ENCODE measurements at places on chromosomes 16 and 17.

DNA sequence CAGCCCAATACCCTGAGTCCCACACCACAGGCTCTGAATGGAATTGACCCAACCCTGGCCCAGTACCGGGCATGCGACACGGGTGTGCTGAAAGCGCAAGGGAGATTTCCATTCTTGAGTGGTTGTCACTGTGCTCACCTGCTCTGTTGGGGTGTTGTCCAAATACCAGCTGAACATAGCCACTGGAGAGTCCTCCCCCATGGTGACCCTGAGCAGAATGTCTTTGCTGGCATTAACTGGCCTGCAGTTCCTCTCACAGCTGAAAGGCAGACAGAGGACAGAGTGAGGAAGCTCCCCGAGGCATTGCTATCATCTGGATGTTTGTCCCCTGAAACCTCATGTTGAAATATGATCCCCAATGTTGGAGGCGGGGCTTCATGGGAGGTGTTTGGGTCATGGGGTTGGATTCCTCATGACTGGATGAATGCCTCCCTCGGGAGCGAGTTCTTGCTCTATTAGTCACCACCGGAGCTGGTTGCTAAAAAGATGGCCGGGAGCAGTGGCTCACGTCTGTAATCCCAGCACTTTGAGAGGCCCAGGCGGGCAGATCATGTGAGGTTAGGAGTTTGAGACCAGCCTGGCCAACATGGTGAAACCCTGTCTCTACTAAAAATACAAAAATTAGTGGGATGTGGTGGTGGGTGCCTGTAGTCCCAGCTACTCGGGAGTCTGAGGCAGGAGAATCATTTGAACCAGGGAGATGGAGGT lies 57.3 kb upstream of the BCO1 start:
- no peak for DNase-seq

GRCh38 chr17:28908640-28909167 lies 5.8 kb upstream of the DHRS13 start:
- DNase-seq, result peak; percentile 52

- DNase-seq, result no peak
Measured at GRCh38 chr16:48044117-48044516, 111.7 kb downstream of the ABCC12 start.

DNA sequence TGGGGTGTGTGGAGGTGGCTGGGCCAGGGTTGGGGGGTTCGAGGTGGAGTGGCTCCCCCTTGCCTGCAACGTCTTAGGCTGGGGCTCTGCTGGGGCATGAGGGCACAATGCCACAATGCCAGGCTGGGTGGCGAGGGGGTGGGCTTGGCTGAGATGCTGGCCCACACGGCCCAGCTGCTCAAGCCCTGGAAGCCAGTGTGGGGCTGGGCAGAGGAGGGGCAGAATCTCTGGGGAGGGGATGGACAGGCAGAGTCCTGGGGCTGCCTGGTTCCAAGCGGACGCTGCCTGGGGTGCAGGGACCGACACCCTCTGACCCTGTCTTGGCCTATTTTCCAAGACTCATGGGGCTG lies 37.5 kb upstream of the SSTR5 start:
- DNase-seq, result no peak

DNA sequence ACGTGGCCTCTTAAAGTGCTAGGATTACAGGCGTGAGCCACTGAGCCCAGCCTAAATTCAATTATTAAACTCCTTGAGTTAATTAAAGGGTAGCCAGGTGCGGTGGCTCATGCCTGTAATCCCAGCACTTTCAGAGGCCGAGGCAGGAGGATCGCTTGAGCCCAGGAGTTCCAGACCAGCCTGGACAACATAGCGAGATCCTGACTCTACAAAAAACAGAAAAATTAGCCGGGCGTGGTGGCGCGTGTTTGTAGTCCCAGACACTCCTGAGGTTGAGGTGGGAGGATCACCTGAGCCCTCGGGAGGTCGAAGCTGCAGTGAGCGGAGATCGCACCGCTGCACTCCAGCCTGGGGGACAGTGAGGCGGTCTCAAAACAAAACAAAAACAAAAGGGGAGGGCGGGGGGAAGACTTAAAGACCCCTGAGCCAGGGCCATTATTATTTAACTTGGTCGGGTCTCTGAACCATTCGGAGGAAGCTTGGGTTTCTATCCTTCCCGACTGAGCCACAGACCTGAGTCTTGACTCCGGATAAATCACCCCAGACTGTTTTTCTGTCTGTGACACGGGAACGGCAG lies 19.5 kb downstream of the BCL7C start:
- DNase-seq, result no peak

DNA sequence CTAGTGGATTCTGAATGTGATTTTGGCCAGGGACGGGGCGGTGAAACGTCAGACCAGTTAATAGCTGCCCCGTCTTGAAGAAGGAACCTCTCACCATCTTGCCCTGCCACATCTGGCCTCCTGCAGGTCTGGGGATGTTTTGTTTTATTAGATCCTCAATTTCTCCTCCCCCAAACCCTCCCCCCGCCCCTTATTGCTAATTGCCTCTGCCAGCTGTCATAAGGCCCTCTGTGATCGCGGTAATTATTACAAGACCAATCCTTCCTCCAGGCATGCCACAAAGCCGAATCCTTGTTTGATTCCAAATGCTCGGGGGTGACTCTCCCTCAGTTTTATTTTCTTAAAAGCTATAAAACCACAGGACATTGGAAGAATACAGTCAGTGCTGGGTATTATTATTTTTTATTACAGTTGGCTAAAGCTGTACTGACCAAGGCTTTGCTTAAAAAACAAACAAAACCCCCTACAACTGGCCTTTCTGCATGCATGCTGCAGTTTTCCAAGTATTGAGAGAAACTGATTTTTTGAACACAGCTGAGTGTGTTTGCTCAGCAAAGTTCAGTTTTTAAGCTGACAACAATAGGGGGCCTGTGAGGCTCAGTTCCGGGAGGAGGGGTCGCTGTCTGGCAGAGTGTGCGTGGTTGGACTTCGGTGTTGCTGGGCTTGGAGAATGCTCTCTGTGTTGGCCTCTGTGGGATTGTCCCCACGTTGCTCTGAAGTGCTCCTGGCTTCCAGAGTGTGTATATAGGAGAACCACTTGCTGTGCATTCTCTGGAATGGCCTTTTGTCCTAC lies 1.7 kb downstream of the KSR1 start:
- no peak for DNase-seq

GRCh38 chr17:27793168-27793905 lies 7.0 kb downstream of the NOS2 start:
- DNase-seq, result no peak

DNA sequence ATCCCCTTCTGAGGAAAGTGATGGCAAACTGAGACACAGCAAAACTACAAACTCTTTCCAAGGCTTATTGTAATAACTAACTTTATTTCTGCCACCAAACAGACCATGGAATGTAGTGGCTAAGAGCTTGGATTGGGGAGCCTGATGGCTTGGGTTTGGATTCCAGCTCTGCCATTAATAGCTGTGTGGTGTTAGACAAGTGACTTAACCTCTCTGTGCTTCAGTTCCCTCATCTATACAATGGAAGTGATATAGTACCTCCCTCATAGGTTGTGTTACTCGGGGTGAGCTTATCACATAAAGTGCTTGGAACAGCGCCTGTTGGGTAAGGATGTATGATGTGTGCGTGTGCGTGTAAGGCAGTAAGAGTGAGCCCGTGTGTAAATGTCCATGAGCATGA lies 5.9 kb upstream of the RNF112 start:
- DNase-seq, result no peak

GRCh38 chr16:89122322-89122851 lies 28.7 kb downstream of the ACSF3 start:
- no peak for DNase-seq

GRCh38 chr16:78583441-78583840 lies 484.0 kb downstream of the WWOX start:
- DNase-seq, result no peak

DNA sequence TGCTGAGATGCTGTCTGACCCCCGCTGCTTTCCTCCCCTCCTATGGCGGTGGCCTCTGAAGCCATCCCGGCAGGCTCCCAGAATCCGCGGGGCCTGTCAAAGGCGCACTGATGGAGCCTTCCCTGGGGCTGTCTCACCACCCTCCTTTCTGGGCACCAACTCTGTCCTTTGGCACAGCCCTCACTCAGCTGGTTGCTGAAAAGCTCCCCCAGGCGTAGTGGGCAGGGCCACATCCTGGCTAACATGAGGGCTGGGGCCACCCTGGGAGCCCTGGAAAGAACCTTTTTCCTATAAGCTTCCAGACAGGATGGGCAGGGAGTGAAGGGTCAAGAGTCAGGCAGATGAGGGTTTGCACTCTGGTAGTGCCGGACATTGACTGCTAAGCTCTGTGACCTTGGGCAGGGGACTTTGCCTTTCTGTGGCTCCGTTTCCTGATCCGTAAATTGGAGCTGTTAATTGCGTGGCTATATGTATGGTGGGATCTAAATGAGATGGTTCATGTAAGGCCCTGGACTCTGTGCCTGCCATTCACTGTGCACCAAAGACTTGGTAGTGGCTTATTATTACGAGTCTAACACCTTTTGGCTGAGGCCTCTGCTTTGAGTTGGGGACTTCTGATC lies 27.6 kb upstream of the LASP1NB start:
- DNase-seq, result no peak

DNA sequence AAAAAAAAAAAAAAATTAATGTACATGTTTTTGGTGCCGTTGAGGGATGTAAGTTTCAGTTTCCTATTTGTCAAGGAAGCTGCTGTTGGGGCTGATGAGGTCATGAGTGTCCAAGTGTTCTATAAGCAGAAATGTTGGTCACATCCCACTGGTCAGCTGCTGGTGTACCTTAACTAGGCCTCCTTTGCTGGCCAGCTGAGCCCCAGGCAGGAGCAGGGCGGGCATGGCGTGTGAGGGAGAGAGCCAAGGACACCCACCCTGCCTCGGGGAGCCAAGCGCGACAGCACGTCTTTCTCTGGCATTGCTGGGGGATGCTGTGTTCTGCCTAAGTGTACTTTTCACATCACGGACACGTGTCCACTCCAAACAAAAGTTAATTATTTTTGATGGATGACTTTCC lies 108.1 kb upstream of the CDC42EP4 start:
- no peak for DNase-seq

DNA sequence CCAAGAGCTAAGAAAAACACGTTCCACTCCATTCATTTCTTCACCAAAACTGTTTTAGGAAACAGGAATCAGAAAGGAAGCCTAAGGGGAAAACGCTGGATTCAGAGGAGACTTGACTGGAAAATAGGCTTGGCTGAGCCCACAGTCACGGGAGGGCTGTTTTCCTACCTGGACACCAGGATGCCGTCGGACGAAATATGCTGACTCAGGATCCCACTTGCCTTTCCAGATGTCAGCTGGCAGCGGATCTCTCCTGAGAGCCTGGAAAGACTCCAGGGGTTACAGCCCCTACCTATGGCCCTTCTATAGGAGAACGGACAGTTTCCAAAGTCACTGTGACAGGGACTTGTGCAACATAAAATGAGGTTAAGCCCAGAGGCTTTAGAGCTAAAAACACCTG lies 245.1 kb downstream of the C16orf95 start:
- no peak for DNase-seq

DNA sequence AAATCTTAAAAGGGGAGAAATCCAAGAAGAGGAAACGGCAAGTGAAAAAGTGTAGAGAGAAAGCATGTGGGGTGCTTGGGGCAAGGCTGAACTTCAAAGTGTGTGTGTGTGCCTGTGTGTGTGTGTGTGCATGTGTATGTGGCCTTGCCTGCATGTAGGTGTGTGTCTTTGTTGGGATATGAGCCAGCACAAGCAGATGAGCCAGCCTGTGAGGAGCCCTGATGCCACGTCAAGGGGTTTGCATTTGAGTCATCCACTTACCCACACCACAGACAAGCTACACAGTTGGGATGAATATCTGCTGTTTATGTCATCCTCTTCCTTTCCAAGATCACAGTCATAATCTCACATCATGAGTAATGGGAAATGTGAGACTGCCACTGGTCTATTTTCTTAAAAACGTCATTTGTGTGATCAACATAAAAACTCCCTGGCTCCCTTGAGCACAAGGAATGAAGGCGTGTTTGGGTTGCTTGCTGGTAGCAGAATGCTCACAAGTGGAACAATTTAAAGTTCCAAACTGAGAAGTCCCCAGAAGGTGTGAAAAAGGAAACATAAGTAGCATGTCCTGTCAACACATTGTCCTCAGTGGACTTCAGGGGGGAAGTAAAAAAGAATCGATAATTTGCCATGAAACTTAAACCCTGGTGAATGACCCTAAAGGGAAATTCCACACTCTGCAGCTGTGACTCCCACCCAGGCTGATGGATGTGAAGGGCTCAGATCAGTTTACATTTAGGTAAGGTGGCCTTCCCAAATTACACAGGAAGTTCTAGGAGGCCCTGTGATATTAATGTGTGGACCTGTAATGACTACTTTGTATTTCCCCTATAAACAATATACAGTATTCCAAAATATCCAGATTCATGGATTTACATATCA lies 14.7 kb downstream of the KCTD19 start:
- DNase-seq, result no peak

GRCh38 chr17:17416007-17416399 lies 60.8 kb upstream of the MED9 start:
- DNase-seq, result peak; percentile 63

GRCh38 chr17:71959154-71959553 lies 161.7 kb upstream of the SOX9 start:
- no peak for DNase-seq

DNA sequence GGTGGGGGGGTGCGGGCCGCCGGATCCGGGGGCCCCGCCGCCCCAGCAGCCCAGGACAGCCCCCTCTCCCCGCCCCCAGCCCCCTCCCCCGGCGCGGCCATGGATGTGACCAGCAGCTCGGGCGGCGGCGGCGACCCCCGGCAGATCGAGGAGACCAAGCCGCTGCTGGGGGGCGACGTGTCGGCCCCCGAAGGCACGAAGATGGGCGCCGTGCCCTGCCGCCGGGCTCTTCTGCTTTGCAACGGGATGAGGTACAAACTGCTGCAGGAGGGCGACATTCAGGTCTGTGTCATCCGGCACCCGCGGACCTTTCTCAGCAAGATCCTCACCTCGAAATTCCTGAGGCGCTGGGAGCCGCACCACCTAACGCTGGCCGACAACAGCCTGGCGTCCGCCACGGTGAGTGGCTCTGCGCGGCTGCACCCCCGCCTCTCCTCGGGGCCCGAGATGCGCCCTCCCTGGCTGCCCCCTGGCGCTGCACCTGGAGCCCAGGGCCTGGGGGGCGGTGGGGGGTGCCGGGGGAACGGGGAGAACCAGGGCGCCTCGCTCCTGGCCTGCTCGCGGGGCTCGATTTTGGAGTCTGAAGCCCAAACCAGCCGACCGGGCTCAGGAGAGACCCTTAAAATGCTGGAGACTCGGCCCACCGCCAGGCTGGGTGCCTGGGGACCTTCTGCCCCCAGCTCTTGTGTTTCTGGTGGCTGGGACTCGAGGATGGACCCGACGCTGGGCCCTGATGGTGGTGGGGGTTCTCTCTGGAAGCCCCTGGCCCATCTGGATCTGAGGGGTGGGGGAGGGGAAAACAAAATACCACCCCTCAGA lies 744 bp downstream of the CMIP start:
- no peak for DNase-seq

DNA sequence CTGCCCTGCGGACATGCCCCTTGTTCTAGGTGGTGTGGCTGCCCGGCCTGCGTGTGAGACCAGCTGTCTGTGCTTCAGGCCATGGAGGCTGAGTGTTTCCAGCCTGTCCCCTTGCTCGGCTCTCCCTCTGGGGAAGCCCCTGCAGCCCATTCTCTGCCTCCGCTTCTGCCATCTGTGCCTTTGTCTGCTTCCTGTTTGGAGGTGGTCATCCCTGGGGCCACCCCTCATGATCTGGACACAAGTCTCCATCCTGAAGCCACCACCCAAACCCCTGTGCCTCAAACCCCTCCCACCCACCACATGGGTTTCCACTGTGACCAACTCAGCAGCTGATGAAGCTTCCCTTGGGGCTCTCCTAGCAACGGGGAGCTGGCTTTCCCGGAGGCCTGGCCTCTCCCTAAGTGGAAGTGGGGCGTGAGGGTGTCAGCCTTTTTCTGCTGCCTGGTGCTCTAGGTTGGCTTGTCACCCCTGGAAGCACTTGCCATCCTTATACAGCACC lies 184.9 kb downstream of the SEC14L1 start:
- DNase-seq, result no peak

GRCh38 chr17:81456091-81456490 lies 56.5 kb downstream of the ACTG1 start:
- no peak for DNase-seq
